ENCODE measurements at places on chromosomes 4 and X.

GRCh38 chrX:128754130-128754529, 701.9 kb upstream of the ACTRT1 start:
- no peak for DNase-seq

DNA sequence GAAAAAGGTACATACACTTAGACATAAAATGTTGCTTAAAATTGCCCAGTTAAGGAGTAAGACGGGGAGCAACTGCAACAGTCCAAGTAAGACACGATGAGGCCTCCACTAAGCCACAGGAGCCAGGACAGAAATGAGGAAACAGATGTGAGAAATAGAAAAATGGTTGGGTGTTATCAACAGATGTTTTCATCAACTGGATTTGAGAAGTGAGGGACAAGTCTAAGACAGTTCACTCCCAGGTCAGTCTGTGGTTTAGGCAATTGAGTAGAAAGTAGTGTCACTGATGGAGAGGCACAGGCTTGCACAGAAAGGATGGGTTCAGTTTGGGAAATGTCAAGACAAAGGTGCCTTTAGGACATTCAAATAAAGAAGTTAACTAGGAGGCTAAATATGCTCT, 23.5 kb upstream of the PHF8 start:
- no peak for DNase-seq

DNA sequence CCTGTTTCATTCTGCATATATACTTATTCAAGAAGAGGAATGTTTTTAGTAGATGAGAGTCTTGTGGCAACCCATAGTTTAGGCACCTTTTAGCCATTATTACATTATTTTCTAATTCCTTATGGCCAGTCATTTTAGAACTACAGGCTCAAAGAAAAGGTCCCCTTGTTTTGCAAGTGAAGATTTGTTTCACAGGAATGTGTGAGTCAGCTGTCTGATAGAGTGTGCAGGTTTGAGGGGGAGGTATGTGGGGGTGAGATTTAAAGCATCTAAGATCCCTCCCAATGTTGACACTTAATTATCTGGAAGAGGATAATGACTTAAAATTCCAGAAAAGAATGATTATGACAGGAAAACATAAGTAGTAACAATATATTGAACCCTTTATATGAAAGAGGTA, 495.6 kb downstream of the KCNIP4 start:
- no peak for DNase-seq

DNA sequence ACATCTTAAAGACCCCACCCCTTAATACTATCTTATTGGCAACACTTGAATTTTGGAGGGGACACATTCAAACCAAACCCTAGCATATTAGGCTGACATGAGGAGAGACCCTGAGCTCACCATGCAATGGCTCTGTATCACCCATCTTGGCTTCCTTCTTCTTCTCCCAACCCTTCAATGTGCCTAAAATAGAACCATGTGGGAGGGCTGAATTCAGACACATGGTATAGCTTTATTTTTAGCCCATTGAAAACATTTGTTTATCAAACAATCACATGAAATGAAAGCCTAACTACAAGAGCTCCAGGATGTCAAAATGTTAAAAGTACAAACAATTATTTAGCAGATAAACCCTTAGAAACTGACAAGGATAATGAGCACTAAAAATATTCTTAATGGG, 81.6 kb downstream of the RASL11B start:
- DNase-seq: no peak

GRCh38 chr4:16573739-16574138, 324.7 kb downstream of the LDB2 start:
- DNase-seq: no peak
